Activated CD4-positive, alpha-beta memory T cell treated with anti-CD3 and anti-CD28 coated beads, Interleukin-2, amount 10 ng/mL, durations not matched to agents 7 days and 5 days (primary cell): ENCODE measurements at places on chromosomes 2 and 18.
A peak's percentile ranks its signal among the peaks of the same experiment; 100 is the strongest.

- H3K27ac ChIP-seq: no peak overlapping the region
- no peaks in the 10 kb centered on the region for H3K36me3 ChIP-seq
- DNase-seq: no peak
Measured at GRCh38 chr2:119744335-119744939, 15.3 kb upstream of the PTPN4 start.

- H3K27ac ChIP-seq: no peak overlapping the region
- no peaks in the 10 kb centered on the region for H3K4me1 ChIP-seq
- DNase-seq: no peak
- H3K4me3 ChIP-seq: no peak overlapping the region
- H3K36me3 ChIP-seq: no peaks in the 10 kb centered on the region
Measured at GRCh38 chr18:51491678-51492372, 294.3 kb upstream of the MEX3C start.

GRCh38 chr2:134919341-134920210, 954 bp downstream of the CCNT2 start:
- H3K27ac ChIP-seq: peak overlapping the region; percentile 95
- peak; percentile 63 for DNase-seq
- H3K4me1 ChIP-seq: peaks cover 39% of the 10 kb centered on the region
- H3K36me3 ChIP-seq: peaks cover 37% of the 10 kb centered on the region

GRCh38 chr2:14358774-14359173, 273.7 kb upstream of the LRATD1 start:
- H3K27me3 ChIP-seq: no peaks in the 10 kb centered on the region
- no peak for DNase-seq
- no peak overlapping the region for H3K27ac ChIP-seq
- no peaks in the 10 kb centered on the region for H3K36me3 ChIP-seq
- H3K4me3 ChIP-seq: no peak overlapping the region

- H3K27me3 ChIP-seq: peaks cover 24% of the 10 kb centered on the region
- peak overlapping the region; percentile 30 for H3K27ac ChIP-seq
- DNase-seq: no peak
- H3K4me1 ChIP-seq: peaks cover 41% of the 10 kb centered on the region
- H3K36me3 ChIP-seq: peaks cover 2% of the 10 kb centered on the region
Measured at GRCh38 chr2:39491653-39492052, 54.6 kb upstream of the MAP4K3 start.

- no peak for DNase-seq
- no peaks in the 10 kb centered on the region for H3K4me1 ChIP-seq
- no peaks in the 10 kb centered on the region for H3K36me3 ChIP-seq
- no peak overlapping the region for H3K4me3 ChIP-seq
Measured at GRCh38 chr18:39701839-39702238, 2136.2 kb upstream of the CELF4 start.

DNA sequence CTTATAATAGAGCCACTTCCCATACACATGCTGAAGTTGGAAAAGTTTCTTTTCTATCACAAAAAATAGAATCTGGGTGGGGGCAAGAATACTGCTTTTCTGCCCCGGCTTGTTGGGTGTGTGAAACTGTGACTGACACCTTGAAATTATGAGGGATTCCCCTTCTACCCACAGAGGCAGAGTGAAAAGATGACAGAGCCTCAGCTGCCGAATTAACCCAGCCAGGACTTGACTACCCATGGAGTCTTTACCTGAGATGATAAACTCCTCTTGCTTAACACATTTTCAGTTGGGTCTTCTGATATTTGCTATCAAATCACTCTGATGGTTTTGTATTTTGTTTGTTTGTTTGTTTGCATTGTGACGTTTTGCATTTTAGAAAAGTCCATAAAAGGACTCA, 66.0 kb upstream of the PMAIP1 start:
- H3K4me1 ChIP-seq: peaks cover 11% of the 10 kb centered on the region
- H3K4me3 ChIP-seq: no peak overlapping the region
- H3K27me3 ChIP-seq: peaks cover 11% of the 10 kb centered on the region
- no peak for DNase-seq
- no peaks in the 10 kb centered on the region for H3K36me3 ChIP-seq

- H3K4me3 ChIP-seq: peak overlapping the region; percentile 77
- H3K27ac ChIP-seq: no peak overlapping the region
- DNase-seq: peak; percentile 23
- peaks cover 14% of the 10 kb centered on the region for H3K4me1 ChIP-seq
- peaks cover 47% of the 10 kb centered on the region for H3K27me3 ChIP-seq
- H3K36me3 ChIP-seq: no peaks in the 10 kb centered on the region
Measured at GRCh38 chr2:206250041-206250897, 24.2 kb upstream of the ZDBF2 start.

DNA sequence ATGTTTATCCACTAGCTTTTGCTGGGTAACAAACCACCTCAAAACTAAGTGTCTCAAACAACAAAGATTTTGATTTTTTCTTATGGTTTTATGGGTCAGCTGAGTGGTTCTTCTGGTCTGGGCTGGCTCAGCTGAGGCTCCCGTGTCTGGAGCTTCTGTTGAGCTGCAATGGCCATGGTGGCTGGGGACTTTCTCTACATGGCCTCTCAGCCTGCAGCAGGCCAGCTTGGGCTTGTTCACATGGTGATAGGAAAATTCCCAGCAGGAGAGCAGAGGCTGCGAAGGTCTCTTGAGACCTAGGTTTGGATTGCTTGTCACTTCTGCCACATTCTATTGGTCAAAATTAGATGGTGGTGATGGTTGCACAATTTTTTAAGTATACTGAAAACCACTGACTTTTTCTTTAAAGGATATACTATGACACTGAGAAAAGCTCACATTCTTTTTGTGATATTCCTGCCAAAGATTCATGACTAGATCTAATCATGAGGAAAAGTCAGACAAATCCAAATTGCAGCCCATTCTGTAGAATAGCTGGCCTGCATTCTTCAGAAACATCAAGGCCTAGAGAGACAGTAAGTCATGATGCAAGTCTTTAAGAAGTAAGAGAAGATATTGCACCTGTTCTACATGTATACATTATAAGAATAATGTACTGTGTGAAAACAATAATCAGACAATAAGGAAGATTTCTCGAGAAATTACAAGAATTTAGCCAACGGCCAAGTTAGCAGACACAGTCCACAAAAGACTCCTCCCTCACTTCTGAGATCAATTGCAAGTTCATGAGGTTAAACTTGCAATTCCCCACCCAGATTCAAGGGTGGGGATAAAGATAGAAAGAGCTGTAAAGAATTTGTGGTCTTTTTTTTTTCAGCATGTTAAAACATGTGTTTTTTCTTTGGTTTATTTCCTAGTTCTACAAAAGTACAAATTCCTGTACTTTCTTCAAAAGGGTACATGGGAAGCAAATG, 35.0 kb upstream of the IL1R2 start:
- H3K4me1 ChIP-seq: no peaks in the 10 kb centered on the region
- DNase-seq: no peak
- H3K4me3 ChIP-seq: no peak overlapping the region
- no peak overlapping the region for H3K27ac ChIP-seq
- no peaks in the 10 kb centered on the region for H3K27me3 ChIP-seq
- peaks cover 2% of the 10 kb centered on the region for H3K36me3 ChIP-seq

GRCh38 chr2:61857224-61857623, 3.4 kb upstream of the FAM161A start:
- H3K4me3 ChIP-seq: no peak overlapping the region
- peaks cover 24% of the 10 kb centered on the region for H3K4me1 ChIP-seq
- no peak overlapping the region for H3K27ac ChIP-seq
- DNase-seq: no peak
- peaks cover 2% of the 10 kb centered on the region for H3K36me3 ChIP-seq

DNA sequence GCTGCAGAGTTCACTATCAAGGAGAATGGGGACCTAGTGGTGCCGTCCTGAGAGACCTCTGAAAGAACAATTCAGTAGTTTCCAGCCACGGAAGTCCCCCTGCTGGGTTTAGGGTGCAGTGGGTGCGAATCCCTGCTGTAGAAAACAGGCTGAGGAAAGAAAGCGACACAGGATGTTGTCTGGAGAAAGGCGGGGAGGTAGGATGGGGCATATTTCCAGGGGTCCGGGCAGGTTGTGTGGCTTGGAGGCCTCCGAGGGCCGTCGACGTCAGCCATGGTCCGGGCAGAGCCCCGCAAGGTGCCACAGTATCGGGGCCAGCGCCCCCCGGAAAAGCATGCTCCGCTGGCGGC, 807 bp upstream of the CREB1 start:
- peak; percentile 57 for DNase-seq
- H3K4me1 ChIP-seq: peaks cover 56% of the 10 kb centered on the region
- H3K27me3 ChIP-seq: no peaks in the 10 kb centered on the region
- peak overlapping the region; percentile 95 for H3K27ac ChIP-seq
